GM19239 (cell line): ENCODE measurements at places on chromosomes 3 and 15.

DNA sequence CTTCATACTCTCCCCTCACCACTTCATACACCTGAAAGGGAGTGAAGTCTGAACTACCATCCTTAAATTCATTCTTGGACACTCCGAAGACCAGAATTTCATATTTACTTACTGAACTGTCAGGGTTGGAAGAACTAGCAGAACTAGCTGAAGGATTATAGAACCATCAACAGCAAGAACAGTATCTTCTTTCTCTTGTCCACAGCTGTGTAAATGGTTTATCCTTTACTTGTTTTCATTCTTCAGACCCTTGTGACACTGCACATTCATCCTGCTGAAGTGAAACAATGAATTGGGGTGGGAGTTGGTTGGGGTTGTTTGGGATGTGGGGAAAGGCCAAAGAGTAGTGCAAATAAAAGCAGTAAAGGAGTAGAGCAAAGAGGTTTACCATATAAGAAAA, 350.9 kb downstream of the ZIC1 start:
- no peak for DNase-seq

- DNase-seq = no peak
These were observed 97.6 kb downstream of the FOXP1 start for GRCh38 chr3:71485896-71486295.

DNA sequence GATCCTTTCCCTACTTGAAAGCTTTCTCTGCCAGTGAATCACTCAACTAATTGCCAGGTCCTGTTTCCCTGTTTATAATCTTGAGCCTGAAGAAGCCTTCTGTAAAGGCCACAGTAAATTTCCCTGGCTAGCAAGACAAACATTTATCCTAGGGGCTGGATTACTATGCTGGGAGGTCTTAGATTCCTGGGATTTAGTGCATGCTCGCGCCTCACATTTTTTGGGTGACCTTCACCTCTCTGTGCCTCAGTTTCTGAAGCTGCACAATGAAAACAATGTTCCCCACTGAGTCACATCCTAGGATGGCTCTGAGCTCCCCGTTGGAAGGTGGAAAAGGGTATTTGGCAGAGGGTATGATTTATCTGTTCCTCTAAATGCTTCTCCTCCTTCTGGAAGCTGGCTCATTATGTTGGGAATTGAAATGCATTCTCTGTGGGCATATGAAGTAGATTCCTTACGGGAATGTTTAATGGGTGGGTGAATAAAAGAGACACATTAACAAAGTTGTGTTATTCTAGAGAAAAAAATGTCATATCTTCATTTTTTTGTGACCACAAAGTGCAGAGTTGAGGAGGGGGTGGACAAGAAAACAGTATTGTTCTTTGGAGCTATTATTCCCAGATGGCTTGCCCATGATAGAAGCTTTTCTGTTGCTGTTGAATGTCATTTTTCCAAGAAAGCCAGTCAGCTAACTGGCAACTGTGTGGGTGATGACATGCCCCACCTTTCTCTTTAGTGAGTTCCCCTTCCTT, 32.4 kb downstream of the LSM3 start:
- DNase-seq = no peak

DNA sequence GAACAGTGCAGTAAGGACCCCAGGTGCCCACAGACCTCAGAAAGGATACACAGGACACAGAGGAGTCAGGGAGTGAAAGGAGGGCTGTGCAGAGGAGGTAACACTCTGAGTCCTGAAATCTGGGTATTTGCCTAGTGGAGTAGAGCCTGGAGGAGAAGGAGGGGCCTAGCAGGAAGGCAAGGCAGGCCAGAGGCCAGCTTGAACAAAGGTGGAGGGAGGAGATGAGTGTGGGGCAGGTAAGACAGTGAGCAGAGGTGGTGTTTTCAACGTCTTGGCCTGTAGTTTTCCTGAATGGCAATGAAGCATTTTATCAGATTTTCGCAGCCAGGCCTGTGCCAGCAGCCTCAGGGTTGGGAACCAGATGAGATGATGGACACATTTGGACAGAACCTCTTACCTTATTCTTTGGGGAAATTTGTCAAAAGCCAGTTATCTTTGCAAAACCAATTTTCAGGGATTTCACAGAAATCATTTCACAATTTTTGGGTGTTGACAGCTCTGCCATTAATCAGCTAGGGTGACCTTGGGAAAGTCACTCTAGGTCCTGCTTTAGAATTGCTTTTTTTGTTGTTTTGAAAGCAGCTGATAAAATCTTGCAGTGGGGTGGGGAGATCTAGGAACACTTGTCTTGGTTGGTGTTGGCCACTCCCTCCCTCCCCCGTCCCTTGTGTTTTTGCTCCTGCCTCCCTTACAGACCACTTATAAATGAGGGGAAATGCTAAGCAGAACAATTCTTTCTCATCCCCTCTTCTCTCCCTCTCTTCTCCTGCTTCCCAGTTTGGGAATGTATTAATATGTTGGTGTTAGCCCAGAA, 38.4 kb downstream of the SPSB4 start:
- no peak for DNase-seq

GRCh38 chr15:66114863-66115425, 138.6 kb downstream of the MEGF11 start:
- no peak for DNase-seq

DNA sequence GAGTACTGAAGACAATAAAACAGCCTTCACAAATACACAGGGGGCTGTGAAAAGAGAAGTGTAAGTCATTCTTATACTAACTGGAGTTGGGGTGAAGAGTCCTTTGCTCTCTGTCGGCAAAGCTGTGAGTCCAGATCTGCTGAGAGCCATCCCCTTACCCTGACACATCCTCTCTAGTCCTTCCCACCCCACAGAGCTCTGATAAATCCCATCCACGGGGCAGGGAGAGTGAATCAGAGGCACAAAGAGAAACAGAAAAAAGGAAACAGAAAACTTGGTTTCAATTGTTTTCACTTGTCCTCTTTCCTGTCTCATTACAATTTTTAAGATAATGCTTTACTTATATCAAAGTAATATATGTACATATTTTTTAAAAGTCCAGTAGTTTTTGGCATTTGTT, 18.2 kb upstream of the ZNF639 start:
- DNase-seq = no peak
